ENCODE measurements at places on chromosomes 2 and 18. TPM values are rescaled to one million over a fixed set of nuclear protein-coding genes. Genes with fewer than 3 reads are reported as not detected.
A peak's percentile ranks its signal among the peaks of the same experiment; 100 is the strongest.

DNA sequence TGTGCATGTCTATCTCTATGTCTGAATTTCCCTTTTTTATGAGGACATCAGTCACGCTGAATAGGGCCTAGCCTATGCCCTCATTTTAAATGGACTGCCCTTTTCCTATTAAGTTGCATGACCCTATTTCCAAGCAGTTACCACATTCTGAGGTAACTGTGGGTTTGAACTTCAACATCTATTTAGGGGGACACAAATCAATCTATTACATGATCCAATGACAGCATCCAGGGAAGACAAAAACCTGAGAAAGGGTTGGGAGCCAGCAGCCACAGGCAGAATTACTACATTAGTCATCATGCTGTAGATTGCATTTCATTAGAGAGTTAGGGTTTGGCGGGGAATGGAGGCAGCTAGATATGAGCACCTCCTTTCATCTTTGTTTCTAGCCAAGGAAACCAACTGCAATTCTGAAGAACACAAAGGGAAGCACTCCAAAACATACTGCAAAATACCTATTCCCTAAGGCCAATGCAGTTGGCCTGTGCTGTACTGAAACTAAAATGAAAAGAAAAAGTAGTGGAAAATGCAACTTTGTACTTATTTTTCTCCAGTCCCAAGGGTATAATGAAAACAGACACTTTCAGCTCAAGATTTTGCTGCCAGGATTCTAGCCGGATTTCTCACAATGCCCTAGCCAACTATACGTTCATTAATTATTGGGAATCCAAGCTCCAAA, 40.4 kb upstream of the C1D start:
- no peak for DNase-seq

DNA sequence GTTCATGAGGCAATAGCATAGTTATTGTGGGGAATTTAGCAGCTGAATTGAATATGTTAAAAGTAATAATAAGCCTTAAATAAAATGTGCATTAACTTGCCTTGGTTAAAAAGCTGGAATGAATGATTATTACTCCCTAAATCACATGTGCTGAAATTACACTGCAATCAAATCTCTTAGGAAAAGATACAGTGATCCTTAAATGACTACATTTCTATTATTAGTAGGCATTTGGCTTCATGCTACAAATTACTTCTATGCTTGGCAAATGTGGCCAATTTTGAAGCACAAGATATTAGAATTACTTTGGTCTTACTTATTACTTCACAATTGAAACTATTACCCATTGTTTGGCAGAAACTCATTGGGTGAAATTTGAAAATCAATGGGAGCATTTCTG, 5.4 kb downstream of the RND3 start:
- DNase-seq: no peak

GRCh38 chr2:43493954-43494353, 101.9 kb downstream of the THADA start:
- no peak for DNase-seq

GRCh38 chr2:236531996-236532395, 37.6 kb upstream of the ACKR3 start:
- no peak for DNase-seq

DNA sequence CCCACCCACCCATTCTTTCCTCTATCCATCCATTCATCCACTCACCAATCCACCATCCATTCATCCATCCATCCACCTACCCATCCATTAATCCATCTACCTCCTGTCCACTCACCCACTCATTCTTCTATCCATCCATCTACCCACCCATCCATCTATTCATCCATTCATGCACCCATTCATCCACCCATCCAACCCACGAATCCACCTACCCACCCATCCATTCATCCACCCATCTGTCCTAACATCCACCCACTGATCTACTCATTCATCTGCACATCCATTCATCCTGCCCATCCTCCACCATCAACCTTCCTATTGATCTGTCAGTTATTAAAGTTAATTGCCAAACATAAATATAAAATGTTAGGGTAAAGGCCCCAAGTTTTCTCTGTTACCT, 25.6 kb downstream of the LDLRAD4 start:
- no peak for DNase-seq

- no peak for DNase-seq
Observed at GRCh38 chr2:107001062-107001461, 115.1 kb upstream of the ST6GAL2 start.

DNA sequence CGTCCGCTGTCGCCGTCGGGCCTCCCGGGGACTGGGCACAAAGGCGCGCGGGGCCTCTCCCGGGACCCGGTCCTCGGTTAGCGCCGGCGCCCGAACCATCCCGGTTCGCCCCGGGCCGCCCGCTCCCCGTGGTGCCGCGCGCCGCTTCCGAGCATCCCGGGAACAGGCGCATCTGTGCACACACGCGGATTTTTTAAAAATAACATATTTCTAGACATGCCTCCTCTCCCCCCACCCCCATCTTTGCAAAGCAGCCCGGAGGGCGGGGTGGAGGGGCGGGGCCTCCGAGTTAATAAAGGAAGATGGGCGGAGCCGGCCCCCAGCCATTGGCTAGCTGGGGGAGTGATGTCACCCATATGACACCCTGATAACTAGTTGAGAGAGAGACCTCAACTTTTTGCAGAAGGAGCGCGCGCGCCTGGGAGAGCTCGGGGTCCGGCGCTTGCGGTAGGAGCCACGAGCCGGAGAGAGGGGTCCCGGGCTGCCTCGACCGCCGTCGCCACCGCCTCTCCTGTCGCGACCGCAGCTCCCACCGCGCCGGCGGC, at the start of gene SOX11:
Gene SOX11 (plus strand): TSS at position 400 of the 545 bp plus-strand sequence. CDS start 338 bp downstream, outside the sequence.
- DNase-seq: no peak

DNA sequence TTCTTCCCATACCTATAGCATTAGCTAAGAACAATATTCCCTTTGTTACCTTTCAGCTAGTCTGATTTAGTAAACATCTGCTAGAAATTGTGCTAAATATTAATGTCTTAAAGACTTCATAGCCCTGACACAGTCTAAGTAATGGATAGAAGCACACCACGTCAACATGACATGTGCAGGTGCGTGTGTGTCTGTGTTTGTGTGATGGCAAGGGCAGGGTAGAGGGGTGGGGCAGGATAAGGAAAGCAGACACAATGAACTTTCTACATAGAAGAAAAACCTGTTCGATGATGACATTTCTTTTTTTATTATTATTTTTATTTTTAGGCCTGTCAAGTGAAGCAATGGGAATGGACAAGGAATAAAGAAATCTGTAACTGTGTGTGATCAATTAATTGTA, 223.3 kb downstream of the NOL4 start:
- DNase-seq: no peak

- no peak for DNase-seq
Observed at GRCh38 chr2:238811759-238812158, 36.1 kb upstream of the TWIST2 start.

DNA sequence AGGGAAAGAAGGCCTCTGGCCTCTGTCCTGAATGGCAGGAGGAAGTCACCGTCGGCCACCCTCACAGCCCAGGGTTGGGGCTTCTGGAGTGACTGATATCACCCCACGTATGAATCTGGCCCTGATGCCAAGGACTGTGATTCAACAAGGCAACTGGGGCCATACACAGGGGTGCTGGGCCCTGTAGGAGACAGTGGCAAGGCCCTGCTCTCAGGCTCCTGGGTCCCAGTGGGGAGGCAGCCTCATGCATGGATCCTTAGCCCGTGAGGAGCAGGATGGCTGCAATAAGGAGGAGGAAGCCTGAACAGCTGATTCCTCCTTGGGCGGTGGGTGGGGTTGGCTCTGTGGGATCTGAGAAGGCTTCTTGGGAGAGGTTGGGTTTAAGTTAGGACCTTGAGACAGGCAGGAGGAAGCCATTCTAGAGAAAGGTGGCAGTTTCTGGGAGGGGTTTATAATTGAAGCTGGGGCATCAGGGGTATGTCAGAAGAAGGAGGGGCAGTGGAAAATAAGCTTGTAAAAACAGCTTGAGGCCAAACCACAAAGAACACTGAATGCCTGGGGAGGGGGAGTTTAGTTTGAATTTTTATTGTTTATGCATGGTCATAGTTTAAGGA, 42.8 kb upstream of the LAPTM4A start:
- no peak for DNase-seq

DNA sequence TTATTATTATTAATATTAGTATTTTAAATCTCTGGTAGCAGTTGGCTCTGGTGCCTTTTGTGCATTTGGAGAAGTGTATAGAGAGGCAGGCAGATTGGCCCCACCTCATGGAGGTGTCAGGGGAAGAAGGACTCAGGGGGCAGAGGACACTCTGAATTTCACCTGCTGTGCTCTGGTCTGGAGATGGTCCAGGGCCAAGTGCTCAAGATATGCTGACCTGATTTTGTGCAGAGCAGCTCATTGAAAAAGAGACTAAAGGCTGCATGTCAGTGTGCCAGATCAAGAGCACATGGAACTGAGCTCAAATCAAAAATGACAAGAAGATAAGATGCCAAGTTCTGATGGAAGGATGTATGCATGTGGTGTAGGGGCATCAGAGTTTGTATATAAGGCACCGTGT, 323.6 kb upstream of the TNP1 start:
- no peak for DNase-seq

GRCh38 chr2:47208852-47209606, 53.9 kb upstream of the STPG4 start:
- no peak for DNase-seq

DNA sequence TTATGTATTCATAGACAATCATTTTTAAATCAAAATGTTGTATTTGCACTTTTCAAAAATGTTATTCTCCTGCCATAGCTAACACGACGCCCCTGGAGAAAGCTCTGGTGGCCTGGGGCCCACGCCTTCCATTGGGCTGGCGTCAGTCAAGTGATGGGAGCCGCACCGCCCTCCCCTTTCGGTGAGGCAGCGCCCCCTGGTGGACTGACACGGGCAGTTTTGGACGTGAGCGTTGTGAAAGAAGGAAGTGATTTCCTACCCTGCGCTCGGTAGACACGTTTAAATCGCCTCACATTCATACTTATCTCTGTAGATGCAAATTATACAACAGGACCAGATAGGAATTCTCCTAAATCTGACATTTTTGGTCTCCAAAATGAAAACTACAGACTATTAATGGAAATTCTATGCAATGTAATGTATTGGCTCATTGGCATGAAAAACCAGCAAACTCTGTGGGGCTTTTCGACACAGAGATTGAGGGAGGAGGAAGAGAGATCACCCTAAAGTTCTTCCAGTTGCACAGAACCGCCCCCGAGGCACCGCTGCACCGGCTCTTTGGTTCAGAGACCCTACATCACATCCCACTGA, 326.2 kb upstream of the SOX11 start:
- peak; percentile 24 for DNase-seq

DNA sequence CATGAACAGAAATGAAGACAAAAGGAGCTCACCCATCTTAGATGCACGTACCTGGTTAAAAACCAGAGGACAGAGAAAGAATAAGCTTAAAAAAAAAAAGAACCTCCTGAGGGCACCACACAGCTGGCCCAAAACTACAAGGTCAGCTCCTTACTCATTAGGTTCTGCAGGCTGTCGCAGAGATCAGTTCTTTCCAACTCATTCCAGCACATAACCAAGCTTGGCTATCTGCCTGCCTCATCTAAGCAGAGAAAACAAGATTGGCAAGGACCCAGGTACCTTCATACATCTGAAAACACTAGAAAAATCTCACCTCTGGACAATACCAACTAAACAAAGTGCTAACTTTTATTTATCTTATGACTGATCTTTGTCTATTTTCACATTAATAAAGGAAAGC, 89.9 kb downstream of the NOL10 start:
- no peak for DNase-seq

GRCh38 chr2:24971286-24971535, 544 bp downstream of the DNAJC27 start:
- DNase-seq: no peak

GRCh38 chr2:74558284-74559230, 4.0 kb downstream of the DOK1 start:
- no peak for DNase-seq

DNA sequence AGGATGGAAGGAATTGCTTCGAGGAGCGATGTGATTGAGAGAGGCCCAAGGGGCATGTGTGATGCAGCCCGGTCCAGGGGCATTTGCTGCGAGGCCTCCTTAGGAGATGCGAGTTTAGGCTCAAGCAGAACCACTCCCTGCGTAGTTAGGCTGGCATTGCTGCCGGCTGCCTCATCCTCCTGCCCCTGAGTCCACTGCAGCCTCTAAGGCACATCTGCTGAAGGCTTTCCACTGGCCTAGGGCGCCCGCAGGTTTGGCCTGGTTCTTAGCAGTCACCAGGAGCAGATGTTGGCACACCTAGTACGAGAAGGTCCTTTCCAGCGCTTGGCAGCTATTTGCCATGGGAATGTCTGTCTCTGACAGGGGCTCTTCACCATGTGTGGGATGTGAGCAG, 20.7 kb downstream of the INPP5D start:
- DNase-seq: no peak

- DNase-seq: no peak
Observed at GRCh38 chr2:7857904-7858303, 824.0 kb upstream of the ID2 start.

DNA sequence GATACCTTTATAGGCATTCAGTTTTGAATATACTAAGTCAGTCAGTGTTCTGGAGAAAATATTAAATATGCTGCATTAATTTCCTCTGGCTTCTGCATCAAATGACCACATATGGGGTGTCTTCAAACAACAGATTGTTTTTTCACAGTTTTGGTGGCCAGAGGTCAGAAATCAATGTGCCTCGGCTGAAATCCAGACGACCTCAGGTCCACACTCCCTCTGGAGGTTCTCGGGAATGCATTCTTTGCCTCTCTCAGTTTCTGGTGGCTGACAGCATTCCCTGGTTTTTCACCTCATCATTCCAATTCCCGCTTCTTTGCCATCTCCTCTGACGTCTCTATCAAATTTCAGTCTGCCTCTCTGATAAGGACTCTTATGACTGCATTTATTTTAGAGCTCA, 142.3 kb downstream of the ZNF407 start:
- no peak for DNase-seq

DNA sequence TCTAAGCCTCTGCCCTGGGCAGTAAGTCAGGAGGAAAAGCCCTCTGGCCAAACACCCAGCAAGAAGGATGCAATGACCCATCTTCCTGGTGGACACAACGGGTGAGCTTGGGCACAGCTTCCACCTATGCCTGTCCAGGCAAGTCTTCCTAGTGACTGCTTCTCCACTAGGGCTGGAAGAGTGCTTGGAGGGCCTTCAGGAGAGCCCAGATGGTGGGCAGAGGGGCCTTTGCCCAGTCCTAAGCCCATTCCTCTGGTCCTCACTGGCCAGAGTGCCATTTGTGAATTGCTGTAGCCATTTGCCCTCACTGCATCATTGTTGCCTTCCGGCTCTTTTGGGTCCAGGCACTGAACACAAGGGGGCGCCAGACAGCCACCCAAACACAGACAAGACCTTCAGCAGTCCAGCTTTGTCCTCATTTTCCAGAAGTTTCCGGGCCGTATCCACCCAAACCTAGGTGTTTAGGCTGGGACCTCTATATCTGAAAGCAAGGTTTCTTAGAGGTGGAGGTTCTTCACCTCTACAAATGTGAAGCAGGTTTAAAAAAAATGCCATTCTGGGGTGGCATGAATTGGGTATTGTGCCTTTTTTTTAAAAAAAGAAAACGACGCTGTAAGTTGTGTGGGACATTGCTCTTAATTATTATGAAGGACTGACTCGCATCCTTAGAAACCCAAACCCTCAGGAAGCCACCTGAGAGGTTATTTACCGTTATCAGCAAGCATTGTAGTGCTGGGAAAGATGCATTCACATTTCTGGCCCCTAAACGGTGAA, 29.5 kb downstream of the PAX8 start:
- peak; percentile 38 for DNase-seq

- DNase-seq: no peak
Observed at GRCh38 chr18:58114766-58115165, 70.7 kb downstream of the NEDD4L start.

GRCh38 chr2:199922856-199923255, 11.8 kb downstream of the C2orf69 start:
- DNase-seq: no peak

Gene ASPRV1
- total RNA-seq: 5.5 TPM

Gene GALNT13
- 4.7 TPM for total RNA-seq

Gene SLC30A3
- total RNA-seq: not detected

Gene MC2R
- not detected for total RNA-seq

Gene NOL4
- not detected for total RNA-seq

Gene SLC16A14
- total RNA-seq: 13.7 TPM

All from ovary (tissue), 10 donors.